ENCODE measurements at places on chromosomes 5 and 9. TPM values are rescaled to one million over a fixed set of nuclear protein-coding genes. Genes with fewer than 3 reads are reported as not detected.

DNA sequence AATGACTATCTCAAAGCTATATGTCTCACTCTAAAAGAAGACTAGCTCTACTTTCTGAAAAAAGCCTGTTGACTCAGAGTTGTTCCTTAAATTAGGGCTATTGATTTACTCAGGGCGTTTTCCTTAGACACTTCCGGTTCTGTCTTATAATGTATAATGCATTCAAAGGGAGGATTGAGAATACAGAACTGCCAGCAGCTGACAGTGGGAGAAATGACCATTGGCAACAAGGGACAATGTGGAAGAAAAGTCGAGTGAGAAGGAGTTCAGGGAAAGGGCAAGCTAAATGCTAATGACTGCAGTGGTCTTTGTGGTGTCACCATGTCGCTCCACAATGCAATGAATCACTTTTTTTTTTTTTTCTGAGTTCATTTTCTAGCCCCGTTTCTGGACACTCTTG, 65.7 kb upstream of the ANKH start:
- DNase-seq: no peak

GRCh38 chr5:56454219-56454862, 221.2 kb upstream of the ANKRD55 start:
- no peak for DNase-seq

- no peak for DNase-seq
These were observed 326.1 kb downstream of the NSG2 start for GRCh38 chr5:174371600-174372094.

The C9 gene
- total RNA-seq: not detected

DNA sequence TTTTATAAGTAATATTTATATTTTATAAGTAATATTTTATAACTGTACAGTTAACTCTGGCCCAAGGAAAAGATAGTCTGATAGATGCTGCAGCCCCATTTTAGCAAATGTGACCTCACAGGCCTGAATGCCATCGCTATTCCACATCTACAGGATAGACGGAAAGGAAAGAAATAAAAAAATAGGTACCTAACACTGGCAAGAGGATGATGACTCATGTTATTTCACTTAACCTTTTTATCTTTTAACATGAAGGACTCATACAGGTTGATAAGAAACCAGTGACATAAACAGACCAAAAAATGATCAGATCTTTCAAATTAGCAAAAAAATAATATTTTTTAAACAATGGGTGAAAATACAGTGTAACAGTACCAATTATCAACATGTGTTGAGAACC, 2.7 kb downstream of the CD274 start:
- DNase-seq: no peak

GRCh38 chr9:34437006-34437925, 21.1 kb downstream of the FAM219A start:
- DNase-seq: peak; percentile 87

Measured in H7 (cell line).